ENCODE measurements at places on chromosomes 1 and 21. TPM values are rescaled to one million over a fixed set of nuclear protein-coding genes. Genes with fewer than 3 reads are reported as not detected.

- no peak for DNase-seq
These were observed 216.9 kb downstream of the NUF2 start for GRCh38 chr1:163538667-163539066.

- DNase-seq: no peak
These were observed 214.9 kb upstream of the L1TD1 start for GRCh38 chr1:61979729-61980128.

Gene RGS4
- total RNA-seq: 9.8 TPM

Gene EDARADD
- 1.2 TPM for total RNA-seq
